ENCODE measurements at places on chromosomes 5 and 9. TPM values are rescaled to one million over a fixed set of nuclear protein-coding genes. Genes with fewer than 3 reads are reported as not detected.
A peak's percentile ranks its signal among the peaks of the same experiment; 100 is the strongest.

- no peaks in the 10 kb centered on the region for H3K36me3 ChIP-seq
- no peak overlapping the region for H3K4me3 ChIP-seq
- H3K27ac ChIP-seq = no peak overlapping the region
- H3K4me1 ChIP-seq = no peaks in the 10 kb centered on the region
- no peaks in the 10 kb centered on the region for H3K27me3 ChIP-seq
- peak; percentile 66 for DNase-seq
These were observed 5.4 kb upstream of the LCN15 start for GRCh38 chr9:136769710-136770191.

GRCh38 chr9:89952401-89952800 is 347.6 kb downstream of the GADD45G start:
- no peak overlapping the region for H3K4me3 ChIP-seq
- no peak for DNase-seq
- peaks cover 8% of the 10 kb centered on the region for H3K4me1 ChIP-seq
- no peak overlapping the region for H3K27ac ChIP-seq
- H3K36me3 ChIP-seq = no peaks in the 10 kb centered on the region

DNA sequence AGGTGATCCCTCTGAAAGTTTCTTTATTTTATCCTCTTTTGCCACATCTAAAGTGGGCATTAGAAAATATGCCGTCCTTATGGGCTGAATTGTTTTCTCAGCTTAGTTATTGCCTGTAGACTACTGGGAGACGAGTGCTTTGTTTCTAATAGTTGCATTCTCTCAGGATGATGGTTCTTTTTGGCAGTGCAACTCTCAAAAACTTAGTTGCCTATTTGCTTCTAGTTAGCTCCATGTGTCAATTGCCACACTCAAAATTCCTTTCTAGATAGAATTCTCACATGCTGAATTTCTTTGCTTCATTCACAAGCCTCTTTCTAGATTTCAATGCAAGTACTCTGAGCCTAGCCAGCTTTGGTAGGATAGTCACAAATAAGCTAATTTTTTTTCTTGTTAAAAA is 155.5 kb downstream of the FGF10 start:
- no peaks in the 10 kb centered on the region for H3K36me3 ChIP-seq
- no peaks in the 10 kb centered on the region for H3K27me3 ChIP-seq
- H3K27ac ChIP-seq = no peak overlapping the region
- H3K4me3 ChIP-seq = no peak overlapping the region

- no peak for DNase-seq
- no peaks in the 10 kb centered on the region for H3K27me3 ChIP-seq
- H3K4me3 ChIP-seq = no peak overlapping the region
- no peaks in the 10 kb centered on the region for H3K4me1 ChIP-seq
These were observed 324.8 kb downstream of the TMEM38B start for GRCh38 chr9:106019039-106019680.

DNA sequence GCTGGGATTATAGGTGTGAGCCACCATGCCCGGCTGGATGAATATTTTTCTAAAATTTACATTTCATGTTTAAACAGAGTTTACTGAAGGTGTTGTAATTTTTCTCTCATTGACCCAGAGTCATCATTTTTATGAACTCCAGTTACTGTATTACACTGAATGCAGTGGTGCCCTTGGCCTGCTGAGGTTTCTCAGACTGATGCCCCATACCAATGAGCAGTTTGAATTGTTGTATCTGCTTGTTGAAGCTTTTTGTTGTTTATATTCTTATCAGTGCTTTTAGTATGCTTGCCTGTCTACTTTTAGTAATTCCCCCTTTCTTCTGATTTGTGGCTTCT is 29.9 kb downstream of the NFX1 start:
- H3K36me3 ChIP-seq = peaks cover 95% of the 10 kb centered on the region
- peak overlapping the region; percentile 65 for H3K27ac ChIP-seq
- H3K4me3 ChIP-seq = no peak overlapping the region

Gene ZDHHC11
- 9.4 TPM for total RNA-seq

- peaks cover 52% of the 10 kb centered on the region for H3K4me1 ChIP-seq
- peak overlapping the region; percentile 81 for H3K27ac ChIP-seq
- no peaks in the 10 kb centered on the region for H3K36me3 ChIP-seq
These were observed 4.5 kb downstream of the CAMSAP1 start for GRCh38 chr9:135902655-135903357.

Gene OTULINL
- 3.2 TPM for total RNA-seq

GRCh38 chr5:179246227-179246626 is 99.0 kb downstream of the ADAMTS2 start:
- DNase-seq = no peak
- H3K27ac ChIP-seq = no peak overlapping the region
- H3K4me3 ChIP-seq = no peak overlapping the region
- H3K27me3 ChIP-seq = no peaks in the 10 kb centered on the region

- H3K4me1 ChIP-seq = no peaks in the 10 kb centered on the region
- no peaks in the 10 kb centered on the region for H3K27me3 ChIP-seq
- no peak overlapping the region for H3K27ac ChIP-seq
These were observed 461.4 kb downstream of the SPATA31D1 start for GRCh38 chr9:82449986-82450385.

Gene FAM78A
- total RNA-seq = 11.9 TPM

GRCh38 chr5:140261403-140262171 is 41.3 kb downstream of the PFDN1 start:
- peak overlapping the region; percentile 92 for H3K27ac ChIP-seq
- H3K4me3 ChIP-seq = peak overlapping the region; percentile 35
- H3K36me3 ChIP-seq = no peaks in the 10 kb centered on the region
- no peaks in the 10 kb centered on the region for H3K27me3 ChIP-seq
- peaks cover 40% of the 10 kb centered on the region for H3K4me1 ChIP-seq

DNA sequence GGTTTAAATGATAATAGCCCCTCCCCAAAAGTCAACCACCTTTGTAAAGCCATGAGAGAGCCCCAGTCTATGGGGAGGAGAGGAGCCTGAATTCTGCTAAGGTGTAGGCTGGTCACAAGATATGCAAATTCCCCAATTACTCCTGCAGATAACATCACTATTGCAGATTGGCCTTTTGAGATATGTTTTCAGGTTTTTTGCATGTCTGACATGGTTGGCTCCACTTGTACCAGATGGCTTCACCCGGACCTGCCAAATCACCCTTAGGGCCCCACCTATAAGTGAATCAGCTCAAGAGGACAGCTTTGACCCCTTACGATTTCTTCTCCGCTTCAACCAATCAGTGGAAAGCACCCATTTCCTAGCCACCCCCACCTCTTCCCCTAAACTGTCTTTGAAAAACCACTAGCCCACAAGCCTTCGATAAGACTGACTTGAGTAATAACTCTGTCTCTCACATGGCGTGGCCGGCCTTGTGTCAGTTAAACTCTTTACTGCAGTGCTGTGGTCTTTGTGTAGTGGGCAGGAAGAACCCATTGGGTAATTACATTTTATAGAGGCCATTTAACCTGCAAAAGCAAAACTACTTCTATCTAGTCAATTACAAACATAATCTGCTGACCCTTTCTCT is 69.7 kb downstream of the PRLR start:
- H3K36me3 ChIP-seq = no peaks in the 10 kb centered on the region
- H3K4me1 ChIP-seq = no peaks in the 10 kb centered on the region
- H3K27me3 ChIP-seq = no peaks in the 10 kb centered on the region
- no peak for DNase-seq
- no peak overlapping the region for H3K27ac ChIP-seq
- H3K4me3 ChIP-seq = no peak overlapping the region

DNA sequence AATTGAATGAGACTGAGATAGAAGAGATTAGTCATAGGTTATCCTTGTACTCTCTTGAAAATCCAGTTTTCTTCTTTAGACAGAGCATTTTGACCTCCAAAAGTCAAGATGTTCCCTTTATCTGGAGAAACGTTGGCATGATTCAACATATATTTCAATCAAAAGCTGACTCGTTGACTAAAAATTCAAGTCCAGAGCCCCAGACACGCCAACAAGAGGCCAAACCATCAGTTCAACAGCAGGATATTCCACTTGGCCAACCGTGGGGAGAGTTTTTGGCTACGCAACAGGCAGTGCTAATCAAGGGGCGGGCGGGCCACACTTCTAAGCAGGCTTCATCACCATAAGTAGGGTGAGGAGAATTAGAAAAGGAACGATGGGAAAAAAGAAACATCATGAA is 119.1 kb downstream of the SLIT3 start:
- DNase-seq = no peak
- H3K4me3 ChIP-seq = no peak overlapping the region
- H3K4me1 ChIP-seq = no peaks in the 10 kb centered on the region
- H3K36me3 ChIP-seq = no peaks in the 10 kb centered on the region
- H3K27me3 ChIP-seq = no peaks in the 10 kb centered on the region
- no peak overlapping the region for H3K27ac ChIP-seq

DNA sequence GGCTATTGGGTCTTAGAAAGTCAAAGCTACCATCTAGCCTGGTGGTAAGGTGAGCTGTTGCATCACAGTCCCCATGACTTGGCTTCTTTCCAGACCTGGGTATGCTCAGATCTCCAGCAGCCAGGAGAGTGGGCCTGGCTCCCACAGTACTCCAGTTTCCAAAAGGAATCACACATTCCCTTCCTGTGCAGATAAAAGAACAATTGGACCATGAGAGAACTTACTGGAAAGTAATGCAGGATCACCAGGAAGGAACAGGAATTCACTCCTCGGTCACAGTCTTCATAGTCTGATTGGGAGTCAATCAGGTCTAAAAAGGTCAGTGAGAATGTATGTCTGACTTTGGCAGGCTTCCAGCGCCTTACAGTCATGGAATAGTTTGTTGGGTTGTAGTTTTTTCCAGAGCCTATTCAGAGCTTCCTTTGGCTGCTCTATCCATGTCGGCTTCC is 47.8 kb upstream of the CD180 start:
- H3K4me1 ChIP-seq = peaks cover 20% of the 10 kb centered on the region
- DNase-seq = no peak
- H3K27ac ChIP-seq = no peak overlapping the region

GRCh38 chr9:134163371-134164196 is 780 bp downstream of the RNU6ATAC start:
- H3K36me3 ChIP-seq = peaks cover 7% of the 10 kb centered on the region
- H3K4me3 ChIP-seq = no peak overlapping the region
- H3K4me1 ChIP-seq = peaks cover 10% of the 10 kb centered on the region

- no peaks in the 10 kb centered on the region for H3K27me3 ChIP-seq
- H3K27ac ChIP-seq = no peak overlapping the region
- no peaks in the 10 kb centered on the region for H3K36me3 ChIP-seq
- H3K4me3 ChIP-seq = no peak overlapping the region
- H3K4me1 ChIP-seq = no peaks in the 10 kb centered on the region
- no peak for DNase-seq
These were observed 133.7 kb downstream of the DIRAS2 start for GRCh38 chr9:90508940-90509339.

Gene FOXD4L6
- not detected for total RNA-seq

DNA sequence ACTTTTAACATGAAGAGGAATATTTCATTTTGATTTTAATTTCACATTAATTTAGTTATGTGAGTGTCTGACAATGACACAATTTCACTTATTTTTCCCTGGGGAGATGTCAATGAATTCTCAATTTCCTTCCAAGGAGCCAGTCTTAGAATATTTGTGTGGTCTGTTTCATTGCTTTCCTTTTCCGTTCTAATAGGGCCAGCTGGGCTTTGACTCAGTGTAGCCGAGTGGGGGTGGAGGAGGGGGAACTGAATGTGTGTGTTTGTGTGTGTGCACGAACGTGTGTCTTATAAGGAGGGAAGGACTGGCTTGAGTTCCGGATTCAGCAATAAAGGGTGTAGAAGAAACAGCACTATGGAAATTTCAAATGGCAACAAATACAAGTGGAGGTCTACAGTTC is 100.0 kb downstream of the BASP1 start:
- no peak overlapping the region for H3K27ac ChIP-seq
- no peaks in the 10 kb centered on the region for H3K36me3 ChIP-seq
- DNase-seq = no peak
- no peaks in the 10 kb centered on the region for H3K27me3 ChIP-seq
- no peak overlapping the region for H3K4me3 ChIP-seq

DNA sequence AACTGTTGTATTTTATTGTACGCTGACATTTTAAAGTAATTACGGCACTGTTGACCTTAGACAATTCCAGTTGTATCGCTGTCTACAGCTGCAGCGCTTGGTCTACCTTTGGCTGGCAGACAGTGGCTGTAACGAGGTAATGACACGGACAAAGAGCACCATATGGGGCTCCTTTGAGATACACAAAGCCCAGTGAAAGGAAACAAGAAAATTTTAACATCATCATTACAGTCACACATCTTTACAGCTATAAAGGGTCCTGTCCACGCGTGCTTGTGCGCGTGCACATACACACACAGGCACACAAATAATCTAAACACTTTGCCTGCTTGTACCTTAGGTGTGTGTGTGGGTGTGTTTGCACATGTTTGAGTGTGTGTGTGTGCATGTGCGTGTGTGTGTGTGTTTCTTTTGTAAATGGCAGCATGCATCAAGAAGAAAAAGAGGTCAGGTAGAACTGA is 946.0 kb downstream of the NR2F1-AS1 start:
- no peaks in the 10 kb centered on the region for H3K27me3 ChIP-seq
- no peak overlapping the region for H3K27ac ChIP-seq
- no peaks in the 10 kb centered on the region for H3K4me1 ChIP-seq

Gene CER1
- not detected for total RNA-seq

Gene DBH
- 0.30 TPM for total RNA-seq

- no peak overlapping the region for H3K4me3 ChIP-seq
- H3K27me3 ChIP-seq = no peaks in the 10 kb centered on the region
- no peak overlapping the region for H3K27ac ChIP-seq
- H3K36me3 ChIP-seq = no peaks in the 10 kb centered on the region
These were observed 210.5 kb downstream of the KDM4C start for GRCh38 chr9:6968271-6968670.

Gene TAF11L10
- not detected for total RNA-seq

DNA sequence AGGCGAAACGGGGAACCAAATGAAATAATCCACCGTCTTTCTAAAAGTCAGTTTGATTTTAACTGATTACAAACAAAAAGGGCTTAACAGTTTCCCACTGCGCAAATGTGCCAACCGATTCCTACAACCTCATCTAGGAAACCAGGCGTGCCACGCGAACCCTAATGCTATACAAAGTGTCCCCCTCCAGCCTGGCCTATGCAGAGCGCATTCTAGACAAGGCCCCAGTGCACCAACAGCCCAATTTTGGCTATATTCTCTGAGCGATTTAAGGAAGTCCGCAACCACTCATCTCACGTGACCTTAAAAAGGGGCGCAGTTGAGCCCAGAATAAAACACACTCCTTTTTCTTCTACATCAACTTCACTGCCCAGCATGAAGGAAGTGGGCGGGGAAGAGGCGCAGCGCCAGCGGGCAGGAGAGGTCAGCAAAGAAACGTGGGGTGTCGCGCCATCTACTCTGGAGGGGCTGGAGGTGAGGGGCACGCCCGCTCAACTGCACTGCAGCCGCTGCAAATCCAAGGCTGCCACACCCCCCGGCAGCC is 779 bp downstream of the FAM13B start:
- H3K4me3 ChIP-seq = peak overlapping the region; percentile 82
- H3K27me3 ChIP-seq = no peaks in the 10 kb centered on the region
- DNase-seq = peak; percentile 69
- H3K36me3 ChIP-seq = no peaks in the 10 kb centered on the region

DNA sequence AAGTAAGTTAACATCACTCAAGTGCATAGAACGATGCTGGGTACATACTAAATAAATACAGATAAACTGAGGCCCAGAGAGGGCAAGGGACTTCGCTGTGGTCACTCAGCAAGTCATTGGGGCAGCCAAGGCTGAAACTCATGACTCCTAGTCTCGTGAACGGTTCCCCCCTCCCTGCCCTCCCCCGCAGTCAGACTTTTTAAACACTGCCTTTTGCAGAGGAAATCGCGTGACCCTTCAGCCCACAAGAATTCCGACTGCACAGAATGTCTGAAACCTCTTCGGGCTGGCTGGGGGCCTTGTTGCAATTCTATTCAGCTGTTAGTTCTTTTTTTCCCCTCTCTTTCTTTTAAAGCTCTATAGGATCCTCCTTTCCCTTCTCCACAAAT is 28.1 kb downstream of the NEK6 start:
- peak; percentile 69 for DNase-seq
- H3K4me1 ChIP-seq = peaks cover 34% of the 10 kb centered on the region
- no peaks in the 10 kb centered on the region for H3K27me3 ChIP-seq
- peak overlapping the region; percentile 50 for H3K27ac ChIP-seq
- H3K4me3 ChIP-seq = no peak overlapping the region
- no peaks in the 10 kb centered on the region for H3K36me3 ChIP-seq

Gene CYSRT1
- total RNA-seq = 0.18 TPM
